GM04504 (cell line): ENCODE measurements at places on chromosomes 3 and 15.

DNA sequence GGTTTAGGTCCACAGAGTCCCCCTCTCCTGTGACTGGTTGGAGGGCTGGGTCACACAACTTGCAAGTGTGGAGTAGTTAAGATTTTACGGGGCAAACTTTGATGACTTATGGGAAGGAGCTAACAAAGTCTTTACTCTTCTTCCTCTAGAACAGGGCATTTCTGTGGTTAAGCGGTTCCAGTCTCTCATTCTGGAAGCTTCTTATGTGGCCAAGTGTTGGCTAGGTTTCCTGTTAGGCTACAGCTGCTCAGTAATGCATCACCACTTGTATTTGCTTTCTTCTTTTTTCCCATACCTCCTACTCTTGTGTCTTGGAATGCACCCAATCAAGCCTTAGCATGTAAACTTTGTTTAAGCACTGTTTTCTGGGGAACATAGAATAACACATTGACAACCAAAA, 100.6 kb upstream of the PLAAT1 start:
- DNase-seq: no peak

DNA sequence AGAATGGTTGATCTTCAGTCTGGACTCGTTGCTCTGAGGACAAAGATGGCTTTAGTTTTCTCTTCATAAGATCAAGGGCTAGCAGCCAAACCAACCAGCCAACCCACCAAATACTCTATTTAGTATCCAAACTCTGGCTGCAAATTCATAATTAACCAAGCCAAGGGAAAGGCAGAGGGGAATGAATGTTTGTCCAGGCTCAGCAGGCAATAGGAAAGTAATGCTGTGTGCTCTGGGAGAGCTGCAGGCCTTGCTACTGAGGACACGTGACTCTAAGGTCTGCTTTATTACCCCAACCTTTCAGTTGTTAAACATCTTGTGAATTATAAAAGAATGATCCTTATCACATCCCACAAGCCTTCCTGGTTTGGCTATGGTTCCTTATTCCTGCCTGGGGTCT, 52.3 kb upstream of the GALNT15 start:
- no peak for DNase-seq

DNA sequence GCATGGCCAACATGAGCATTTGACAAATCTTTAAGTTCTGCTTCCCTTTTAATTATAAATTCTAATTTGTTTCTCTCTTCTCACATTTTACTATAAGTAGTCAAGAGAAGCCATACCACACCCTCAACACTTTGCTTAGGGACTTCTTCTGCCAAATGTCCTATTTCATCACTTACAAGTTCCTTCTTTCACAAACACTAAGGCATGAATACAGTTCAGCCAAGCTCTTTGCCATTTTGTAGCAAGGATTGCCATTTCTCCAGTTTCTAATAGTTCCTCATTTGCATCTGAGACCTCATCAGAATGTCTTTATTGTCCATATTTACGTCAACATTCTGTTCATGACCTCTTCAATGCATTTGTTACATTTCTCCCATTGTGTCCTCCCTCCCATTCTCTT, 29.4 kb downstream of the SLC22A14 start:
- no peak for DNase-seq

DNA sequence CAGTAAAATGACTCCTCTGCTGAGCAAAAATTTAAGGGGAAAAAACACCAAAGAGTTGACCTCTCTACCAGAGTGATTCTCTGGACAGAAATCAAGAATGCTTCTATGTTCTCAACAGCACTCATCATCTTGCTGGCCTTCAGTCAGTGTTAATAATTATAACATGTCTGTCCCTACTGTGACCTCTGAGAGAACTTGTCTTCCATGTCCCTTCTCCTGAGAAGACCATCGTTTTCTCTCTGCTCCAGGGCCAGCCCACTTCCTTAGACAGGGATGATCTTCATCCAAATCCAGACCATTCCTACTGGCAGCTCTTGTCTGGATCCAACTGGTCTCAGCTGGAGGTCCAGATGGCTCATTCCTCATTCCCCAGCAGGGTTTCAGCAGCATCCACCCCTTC, 139.0 kb upstream of the NECTIN3 start:
- DNase-seq: peak; percentile 47

DNA sequence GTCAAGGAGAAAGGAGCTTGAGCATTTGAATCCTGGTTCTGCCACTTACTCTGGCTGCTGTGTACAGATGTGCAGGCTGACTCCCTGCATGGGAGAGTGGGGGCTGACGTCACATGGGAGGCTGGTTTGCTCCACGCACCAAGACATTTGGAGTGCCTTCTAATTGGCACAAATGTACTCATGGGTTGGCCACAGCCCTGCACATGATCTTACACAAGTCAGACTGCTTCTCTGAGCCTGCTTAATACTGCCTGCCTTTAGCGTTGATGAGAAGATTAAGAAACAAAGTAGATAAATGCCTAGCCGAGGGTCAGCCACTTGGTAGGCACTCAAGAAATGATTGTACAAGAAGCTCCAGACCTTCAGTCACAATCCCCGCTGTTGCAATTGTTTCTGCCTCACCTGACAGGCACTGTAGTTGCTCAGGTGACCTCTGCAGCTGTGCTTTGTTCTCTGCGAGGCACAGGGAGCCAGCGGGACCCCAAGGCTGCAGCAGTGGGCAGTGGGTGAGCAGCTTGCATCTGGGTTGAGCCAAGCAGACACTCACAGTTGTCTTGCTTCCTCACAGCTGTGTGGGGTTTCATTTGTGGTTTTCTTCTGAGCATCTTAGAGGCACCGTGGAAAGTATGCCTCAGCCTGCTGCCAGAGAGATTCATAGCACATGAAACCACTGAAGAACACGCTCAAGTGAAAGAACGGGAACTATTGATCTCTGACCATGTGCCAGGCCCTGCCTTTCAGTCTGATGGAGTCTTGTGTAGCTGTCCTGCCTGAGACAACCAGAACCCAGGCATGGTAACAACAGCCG, 33.1 kb downstream of the GRK7 start:
- no peak for DNase-seq

- no peak for DNase-seq
These were observed 243.8 kb downstream of the ALCAM start for GRCh38 chr3:105610473-105610872.

- no peak for DNase-seq
These were observed 42.2 kb downstream of the KLHL25 start for GRCh38 chr15:85752491-85752961.

- no peak for DNase-seq
These were observed 568.7 kb upstream of the UBE2E2 start for GRCh38 chr3:22634433-22634832.

DNA sequence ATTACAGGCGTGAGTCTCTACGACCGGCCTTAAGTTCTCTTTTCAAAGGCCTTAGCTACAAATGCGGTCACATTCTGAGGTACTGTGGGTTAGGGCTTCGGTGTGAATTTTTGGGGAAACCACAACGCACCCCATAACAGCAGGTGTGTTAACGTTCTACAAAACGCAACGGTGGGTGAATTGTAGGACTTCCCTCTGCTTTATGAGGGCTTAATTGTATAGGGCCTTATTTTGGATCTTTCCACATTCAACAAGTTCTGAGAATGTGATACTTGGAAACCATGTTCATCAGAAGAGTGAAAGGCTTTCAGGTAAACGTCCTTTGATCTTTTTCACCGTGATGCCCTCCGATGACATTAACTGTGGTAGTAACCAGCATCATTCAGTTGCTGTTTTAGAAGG, 998.6 kb upstream of the CFAP20DC start:
- no peak for DNase-seq

DNA sequence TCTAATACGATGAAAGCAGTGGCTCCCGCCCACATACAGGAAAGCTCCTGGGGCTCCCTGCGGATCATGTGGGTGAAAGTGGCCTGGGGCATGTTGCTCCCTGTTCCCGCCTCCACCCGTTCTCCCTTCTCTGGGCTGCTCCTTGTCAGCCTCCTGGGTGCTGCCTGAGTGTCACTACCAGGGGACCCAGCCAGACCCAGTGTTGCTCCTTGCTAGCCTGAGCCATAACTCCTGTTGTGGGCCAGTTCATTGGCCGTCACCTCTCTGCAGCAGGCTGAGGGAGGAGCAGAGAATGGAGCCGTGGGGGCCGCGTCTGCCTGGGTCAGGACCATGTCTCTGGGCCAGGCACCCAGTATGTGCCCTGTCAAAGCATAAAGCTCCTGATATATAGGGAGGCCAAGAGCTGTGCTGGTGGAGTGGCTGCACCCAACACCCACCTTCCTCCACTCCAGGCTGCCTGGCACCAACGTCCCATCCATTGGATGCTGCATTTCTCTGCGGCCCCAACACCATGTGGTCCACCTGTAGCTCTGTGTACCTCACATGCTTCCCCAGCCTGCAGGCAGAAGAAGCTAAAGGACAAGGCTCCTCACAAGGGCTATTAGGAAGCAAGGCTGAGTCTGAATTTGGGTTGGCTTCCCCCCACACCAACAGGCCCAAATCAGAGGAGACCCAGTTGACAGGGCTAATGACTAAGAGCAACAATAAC, 40.5 kb downstream of the KLF13 start:
- no peak for DNase-seq
